ENCODE measurements at places on chromosomes 1 and 21.

DNA sequence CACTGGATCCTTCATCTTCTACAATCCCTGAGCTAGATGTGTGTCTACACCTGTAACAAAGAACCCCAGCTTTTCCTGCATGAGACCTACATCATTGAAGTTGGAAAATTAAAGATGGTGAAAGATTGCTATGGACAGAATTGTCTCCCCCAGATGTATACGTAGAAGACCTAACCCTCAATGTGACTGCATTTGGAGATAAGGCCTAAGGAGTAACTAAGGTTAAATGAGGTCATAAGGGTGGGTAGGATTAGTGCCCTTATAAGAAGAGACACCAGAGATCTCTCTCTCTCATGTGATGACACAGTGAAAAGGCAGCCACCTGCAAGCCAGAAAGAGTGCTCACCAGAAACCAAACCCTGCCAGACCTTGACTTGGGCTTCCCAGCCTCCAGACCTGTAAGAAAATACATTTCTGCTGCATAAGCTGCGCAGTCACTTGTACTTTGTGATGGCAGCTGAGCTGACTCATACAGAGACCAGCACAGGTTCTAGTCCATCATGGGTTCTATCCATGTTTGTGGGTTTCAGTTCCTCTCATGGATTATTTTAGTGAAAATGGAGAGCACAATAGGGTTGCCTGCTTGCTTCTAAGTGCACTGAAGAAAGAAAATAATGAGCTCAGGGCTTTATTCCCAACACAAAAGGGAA lies 180.8 kb downstream of the TPR start:
- DNase-seq, result no peak

DNA sequence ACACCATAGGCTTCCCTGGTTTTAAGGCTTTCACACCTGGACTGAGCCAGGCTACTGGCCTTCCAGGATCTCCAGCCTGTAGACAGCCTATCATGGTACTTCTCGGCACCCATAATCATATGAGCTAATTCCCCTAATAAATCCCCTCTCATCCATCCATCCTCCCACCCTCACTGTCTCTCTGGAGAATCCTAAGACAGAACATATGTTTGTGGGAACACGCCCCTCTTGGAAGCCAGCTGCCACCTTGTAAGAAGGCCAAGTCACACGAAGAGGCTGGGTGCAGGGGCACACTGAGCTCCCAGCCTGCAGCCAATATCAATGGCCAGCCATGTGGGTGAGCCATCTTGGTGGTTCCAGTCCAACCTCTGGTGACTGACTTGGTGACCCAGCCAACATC lies 7.4 kb downstream of the CLCC1 start:
- DNase-seq, result no peak

DNA sequence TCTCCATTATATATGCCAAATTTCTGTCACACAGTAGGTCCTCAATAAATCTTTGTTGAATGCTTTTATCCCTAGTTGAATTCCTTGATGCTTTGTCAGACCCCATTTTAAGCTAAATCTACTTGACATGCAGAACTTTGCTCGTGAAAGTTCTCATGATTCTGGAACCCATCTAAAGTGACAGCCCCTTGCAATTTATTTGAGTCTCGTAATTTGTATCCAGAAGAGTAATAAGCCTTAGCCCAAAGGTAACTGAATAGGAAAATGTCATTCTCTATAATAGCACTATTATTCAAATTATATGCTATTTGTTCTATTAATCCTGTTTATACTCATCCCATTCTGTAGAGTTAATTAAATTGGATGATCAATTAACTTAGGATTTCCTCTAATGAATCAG lies 466.6 kb upstream of the OLFM3 start:
- DNase-seq, result no peak

DNA sequence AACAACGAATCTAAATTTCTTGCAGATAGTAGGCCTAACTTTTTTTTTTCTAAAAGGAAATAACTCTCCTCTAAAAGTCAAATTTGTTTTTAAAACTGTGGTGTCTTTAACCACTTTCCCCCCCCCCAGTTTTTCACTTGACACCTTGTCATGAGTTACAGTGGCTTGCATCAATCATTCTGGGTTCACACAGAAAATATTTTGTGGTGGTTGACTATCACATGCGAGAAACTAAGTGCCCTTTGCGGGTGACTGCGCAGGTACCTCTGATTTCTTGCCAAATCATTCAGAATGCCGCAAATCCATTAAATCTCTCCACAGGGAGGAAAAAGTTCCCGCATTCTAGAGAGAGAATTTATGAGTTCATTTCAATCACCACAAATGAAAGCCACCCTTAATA lies 23.8 kb upstream of the SAMSN1 start:
- DNase-seq, result no peak

GRCh38 chr21:31946231-31946630 lies 73.4 kb downstream of the HUNK start:
- no peak for DNase-seq

DNA sequence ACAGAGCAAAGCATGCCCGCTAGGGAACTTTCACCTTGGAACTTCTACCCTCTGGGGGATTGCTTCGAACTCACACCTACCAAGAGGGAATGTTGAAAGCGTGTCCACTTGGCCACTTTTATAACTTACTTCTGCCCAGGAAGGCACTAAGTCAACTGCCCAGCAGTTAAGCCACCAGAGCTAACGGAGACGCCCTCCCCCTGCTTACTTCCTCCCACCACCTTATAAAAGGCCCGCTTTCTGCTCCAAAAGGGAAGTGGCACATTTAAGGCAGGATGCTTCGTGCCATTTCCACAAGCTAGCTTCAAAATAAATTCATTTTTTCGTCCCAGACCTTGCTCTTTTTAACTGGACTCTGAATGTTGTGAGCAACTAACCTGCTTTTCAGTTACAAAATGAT lies 3.2 kb upstream of the AK2 start:
- no peak for DNase-seq

DNA sequence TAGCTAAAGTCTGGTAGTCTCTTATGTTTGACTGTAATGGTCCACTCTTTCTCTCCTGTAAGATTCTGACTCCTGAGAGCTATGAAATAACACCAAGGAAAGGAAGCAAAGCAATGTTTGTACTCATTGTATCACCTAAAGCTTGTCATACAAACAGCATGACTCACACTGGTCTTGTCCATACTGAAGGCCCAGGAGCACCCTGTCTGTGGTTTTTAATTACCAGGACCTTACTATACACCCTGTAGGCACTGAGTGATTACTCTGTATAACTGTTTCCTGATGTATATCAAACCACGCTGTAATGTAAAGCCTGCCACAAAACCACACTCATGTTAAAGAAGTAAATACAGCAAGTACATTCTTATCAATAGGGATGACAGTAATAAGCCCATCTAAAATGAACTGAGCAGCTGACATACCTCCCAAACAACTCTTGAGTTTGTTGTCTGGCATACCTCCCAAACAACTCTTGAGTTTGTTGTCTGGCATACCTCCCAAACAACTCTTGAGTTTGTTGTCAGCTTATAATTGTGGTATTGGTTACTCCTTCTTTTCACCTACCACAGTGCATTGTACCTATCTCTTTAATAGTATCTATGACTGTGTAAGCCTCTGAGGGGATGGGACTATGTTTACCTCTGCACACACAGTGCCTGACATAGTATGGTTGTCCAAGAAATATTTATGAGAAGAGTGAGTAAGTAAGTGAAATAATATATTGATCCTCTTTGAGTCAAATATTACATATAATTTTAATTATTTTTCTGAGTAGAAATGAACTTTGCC lies 11.6 kb upstream of the TNFSF18 start:
- DNase-seq, result no peak

DNA sequence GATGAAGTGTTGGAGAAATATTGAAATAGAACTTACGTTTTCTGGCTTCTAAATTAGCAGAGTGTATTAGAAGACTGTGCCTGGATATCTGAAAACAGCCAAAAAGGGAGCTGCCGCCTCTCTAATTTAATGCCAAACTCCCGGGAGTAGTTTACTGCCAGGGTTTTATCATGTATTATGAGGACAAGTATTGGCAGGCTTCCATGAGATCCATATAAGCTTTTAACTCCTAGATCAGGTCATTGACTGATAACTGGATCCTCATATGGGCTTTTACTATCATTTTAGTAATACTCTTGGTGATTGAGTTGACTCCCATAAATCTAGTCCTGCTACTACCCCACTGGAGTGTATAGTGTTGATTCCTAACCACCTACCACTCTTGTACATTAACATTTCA lies 178.4 kb upstream of the CXADR start:
- no peak for DNase-seq

DNA sequence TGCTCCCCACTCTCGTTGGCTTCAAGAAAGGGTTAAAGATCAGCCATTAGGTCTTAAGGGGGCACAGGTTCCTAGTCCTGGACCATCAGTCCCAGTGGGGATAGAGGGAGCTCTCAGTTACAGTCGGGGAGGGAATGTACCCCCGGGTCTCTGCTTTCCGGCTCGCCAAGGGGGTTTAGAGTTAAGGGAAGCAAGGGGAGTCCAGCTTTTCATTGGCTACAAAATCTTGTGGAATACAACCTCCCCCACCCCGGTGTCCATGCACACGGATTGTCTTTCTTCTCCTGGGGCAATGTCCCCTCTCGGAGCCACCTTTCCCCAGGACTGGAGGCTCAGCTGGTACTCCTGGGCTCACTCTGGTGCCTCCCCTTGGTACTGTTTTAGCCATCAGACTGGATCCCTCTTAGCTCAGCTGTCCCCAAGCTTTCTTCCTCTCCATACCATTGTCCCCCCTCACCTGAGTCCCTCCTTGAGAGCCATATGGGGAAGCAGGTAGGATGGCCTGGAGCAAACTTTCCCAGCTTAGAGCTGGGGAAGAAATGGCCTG lies at the start of gene A3GALT2:
Gene A3GALT2, minus strand, starts transcription at position 480 of the 547 bp plus-strand sequence. Its CDS starts 0 bp downstream, at position 480.
- DNase-seq, result no peak

DNA sequence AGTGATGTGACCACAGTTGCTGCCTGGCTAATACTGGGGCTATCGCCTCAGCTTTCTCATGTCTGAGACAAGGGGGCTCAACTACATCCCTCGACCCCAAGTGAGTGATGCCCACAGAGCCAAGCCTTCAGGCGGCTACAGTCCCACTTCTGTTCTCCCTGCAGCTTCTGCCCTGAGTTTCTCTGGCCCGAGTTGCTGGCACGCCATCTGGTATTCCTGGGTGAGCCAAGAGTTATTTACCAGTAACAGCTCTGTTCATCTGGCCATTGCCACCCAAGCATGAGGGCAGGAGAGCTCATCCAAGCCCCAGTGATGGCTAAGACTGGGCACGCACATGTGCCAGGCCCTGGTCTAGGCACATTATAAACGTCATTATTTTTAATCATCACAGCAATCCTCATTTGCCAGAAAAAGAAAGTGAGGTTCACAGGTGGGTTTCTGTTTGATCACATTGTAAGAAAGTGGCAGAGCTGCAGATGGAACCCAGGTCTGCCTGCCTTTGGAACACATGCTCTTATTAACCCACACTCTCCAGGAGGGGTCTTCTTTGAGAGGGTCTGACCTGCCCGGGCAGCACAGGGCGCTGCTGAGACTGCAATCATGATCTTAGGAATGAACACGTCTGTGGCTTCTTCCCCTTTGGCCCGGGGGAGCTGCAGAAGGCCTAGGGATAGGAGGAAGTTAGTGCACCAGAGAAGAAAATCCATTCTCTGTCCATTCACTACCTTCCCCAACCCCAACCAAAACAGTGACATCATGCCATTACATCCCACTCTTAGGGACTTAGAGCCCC lies 27.5 kb downstream of the KCND3 start:
- no peak for DNase-seq

GRCh38 chr21:36717976-36718375 lies 19.1 kb downstream of the SIM2 start:
- DNase-seq, result no peak

- peak; percentile 21 for DNase-seq
Measured at GRCh38 chr1:37795340-37796125, 1.9 kb downstream of the MANEAL start.

DNA sequence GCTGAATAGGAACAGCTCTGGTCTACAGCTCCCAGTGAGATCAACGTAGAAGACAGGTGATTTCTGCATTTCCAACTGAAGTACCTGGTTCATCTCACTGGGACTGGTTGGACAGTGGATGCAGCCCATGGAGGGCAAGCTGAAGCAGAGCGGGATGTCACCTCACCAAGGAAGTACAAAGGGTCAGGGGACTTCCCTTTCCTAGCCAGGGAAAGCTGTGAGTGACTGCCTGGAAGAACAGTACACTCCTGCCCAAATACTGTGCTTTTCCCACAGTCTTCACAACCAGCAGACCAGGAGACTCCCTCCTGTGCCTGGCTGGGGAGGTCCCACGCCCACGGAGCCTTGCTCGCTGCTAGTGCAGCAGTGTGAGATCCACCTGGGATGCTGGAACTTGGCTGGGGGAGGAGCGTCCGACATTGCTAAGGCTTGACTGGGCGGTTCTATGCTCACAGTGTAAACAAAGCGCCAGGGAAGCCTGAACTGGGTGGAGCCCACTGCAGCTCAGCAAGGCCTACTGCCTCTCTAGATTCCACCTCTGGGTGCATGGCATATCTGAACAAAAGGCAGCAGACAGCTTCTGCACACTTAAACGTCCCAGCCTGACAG lies 14.7 kb downstream of the CR1L start:
- no peak for DNase-seq

DNA sequence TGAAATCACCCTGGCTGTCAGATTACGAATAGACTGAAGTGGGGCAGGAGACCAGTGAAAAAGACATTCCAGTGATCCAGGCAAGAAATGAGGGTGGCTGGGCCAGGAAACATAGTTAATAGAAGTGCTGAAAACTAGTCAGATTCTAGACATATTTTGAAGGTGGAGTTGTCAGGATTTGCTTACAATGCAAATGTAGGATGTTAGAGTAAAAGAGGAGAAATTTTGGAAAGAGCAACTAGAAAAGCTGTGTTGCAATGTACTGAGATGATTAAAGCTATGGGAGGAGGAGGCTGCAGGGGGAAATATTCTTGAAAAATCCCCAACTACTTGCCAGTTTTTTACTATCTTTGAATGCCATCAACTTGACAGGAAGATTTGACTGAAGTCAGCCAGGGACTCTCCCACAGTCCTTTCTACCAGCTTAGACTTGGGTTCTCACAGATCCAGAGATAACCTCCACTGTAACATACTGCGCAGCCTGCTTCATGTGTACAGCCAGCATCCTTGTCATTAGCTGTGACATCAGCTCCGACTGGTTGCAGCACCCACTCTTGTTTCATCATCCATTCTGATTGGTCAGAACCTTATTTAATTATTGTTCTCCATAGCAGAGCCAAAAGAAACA lies 109.7 kb downstream of the TSEN15 start:
- no peak for DNase-seq
